ENCODE measurements at places on chromosomes 2 and 18. TPM values are rescaled to one million over a fixed set of nuclear protein-coding genes. Genes with fewer than 3 reads are reported as not detected.

The CHRNA1 gene
- total RNA-seq, result not detected

The CRYBA2 gene
- not detected for total RNA-seq

The ALK gene
- not detected for total RNA-seq

The AQP4 gene
- total RNA-seq, result not detected

The TRAK2 gene
- total RNA-seq, result 26.0 TPM

The NEU4 gene
- not detected for total RNA-seq

The C2orf66 gene
- total RNA-seq, result not detected

GRCh38 chr2:9473985-9474360 is 378 bp upstream of the IAH1 start:
- DNase-seq, result peak; percentile 58

- no peak for DNase-seq
These were observed 321.5 kb upstream of the HNRNPA3 start for GRCh38 chr2:176891105-176891504.

- no peak for DNase-seq
These were observed 233.8 kb downstream of the ICOS start for GRCh38 chr2:204170411-204170810.

DNA sequence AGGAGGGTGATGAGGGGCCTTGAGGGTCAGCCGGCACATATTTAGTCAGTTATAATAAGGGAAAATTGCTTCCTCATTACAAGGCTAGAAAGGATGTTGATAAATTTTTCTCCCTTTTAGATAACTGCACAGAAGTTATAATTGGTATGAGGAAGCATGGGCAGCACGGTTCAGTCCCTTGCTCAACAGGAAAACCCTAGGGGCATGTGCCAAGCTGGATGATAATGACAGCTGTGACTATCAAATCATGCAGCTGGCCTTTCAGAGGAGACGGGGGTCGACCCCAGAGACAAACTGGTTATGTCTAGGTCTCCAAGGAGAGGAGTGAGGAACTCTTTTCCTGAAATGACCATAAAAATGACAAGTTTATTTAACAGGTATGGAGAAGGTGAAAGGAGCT is 448.1 kb upstream of the VRK2 start:
- no peak for DNase-seq

DNA sequence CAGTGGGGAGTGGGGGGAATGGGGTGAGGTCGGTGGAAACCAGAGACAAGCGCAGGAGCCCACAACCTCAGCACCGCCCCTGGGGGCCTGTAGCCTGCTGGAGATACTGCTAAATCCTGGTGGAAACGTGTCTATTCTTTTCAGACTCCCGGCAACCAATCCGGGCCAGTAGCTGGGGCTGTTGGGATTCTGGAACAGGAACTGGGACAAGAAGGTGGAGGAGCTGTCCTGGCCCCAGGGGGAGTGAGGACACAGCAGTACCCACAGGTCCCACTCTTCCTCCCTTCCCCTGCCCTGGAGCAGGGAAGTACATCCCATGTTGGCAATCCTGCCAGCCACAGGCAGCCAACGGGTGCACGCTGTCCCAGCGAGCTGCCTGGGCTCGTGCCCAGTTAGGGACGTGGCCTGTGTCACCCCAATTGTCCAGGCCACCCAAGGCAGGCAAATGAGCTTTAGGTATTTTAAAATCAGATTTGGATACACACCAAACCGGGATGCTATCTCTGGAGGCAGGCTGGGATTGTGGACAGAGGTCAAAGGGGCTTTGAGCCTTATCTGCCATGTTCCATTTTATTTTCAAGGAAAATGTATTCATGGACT is 51.8 kb downstream of the HS1BP3 start:
- peak; percentile 26 for DNase-seq

DNA sequence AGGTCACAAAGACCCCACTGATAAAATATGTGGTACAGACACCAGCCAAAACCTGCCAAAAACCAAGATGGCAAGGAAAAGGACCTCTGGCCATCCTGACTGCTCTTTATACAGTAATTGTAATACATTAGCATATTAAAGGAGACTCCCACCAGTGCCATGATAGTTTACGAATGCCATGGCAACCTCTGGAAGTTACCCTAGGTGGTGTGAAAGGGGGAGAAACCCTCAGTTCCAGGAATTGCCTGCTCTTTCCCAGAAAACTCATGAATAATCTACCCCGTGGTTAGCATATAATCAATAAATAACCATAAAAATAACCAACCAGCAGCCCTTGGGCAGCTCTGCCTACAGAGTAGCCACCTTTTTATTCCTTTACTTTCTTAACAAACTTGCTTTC is 129.8 kb upstream of the EPB41L3 start:
- DNase-seq, result no peak

GRCh38 chr2:6423157-6423556 is 442.6 kb downstream of the CMPK2 start:
- DNase-seq, result no peak

DNA sequence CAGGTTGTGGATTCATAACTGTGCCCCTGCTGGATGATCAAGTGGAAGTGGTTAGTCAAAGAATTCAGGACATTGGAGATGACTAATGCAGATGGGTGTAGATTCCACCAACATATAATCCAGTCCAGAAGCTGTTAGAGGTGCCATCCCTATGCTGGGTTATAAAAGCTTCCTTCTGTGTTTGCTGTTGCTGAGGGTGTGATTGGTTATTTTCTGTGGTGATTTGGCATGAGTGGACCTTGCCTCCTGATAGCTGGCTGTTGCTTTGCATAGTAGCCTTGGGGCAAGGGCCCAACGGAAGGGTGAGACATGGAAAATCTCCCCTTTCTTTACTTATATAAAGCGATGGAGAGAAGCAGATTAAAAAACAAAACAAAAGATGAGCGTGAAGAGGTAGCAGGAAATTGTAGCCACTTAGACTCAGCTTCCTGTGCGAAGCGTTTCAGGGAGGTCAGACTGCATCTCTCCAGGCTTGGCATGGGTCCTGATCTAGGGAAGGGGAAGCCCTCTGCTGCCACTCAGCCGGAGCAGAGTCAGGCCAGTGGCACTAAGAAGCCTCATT is 190.4 kb downstream of the FMNL2 start:
- no peak for DNase-seq

DNA sequence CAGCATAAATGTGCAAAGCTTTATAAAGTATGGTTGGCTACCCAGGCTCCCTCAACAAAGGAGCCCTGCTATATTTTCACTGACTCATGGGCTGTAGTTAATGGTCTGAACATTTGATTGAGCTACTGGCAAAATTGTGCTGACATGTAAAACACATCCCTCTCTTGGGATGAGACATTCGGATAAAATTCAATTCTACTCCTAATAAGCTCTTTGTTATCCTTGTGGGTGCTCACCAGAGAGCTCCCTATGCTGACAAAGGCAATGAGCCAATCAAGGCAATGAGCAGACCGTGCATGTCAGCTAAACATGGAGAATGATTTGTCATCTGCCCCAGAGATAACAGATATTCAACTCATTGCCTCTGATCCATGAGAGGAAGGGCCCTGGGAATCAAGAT is 27.7 kb downstream of the SERPINB8 start:
- DNase-seq, result no peak

GRCh38 chr18:48110797-48111196 is 180.3 kb upstream of the SMAD2 start:
- DNase-seq, result no peak

- DNase-seq, result no peak
These were observed 57.7 kb downstream of the METTL4 start for GRCh38 chr18:2513616-2514015.

GRCh38 chr2:70789304-70790135 is 923 bp downstream of the FIGLA start:
- peak; percentile 64 for DNase-seq

GRCh38 chr18:63707816-63708215 is 5.1 kb downstream of the SERPINB11 start:
- no peak for DNase-seq

DNA sequence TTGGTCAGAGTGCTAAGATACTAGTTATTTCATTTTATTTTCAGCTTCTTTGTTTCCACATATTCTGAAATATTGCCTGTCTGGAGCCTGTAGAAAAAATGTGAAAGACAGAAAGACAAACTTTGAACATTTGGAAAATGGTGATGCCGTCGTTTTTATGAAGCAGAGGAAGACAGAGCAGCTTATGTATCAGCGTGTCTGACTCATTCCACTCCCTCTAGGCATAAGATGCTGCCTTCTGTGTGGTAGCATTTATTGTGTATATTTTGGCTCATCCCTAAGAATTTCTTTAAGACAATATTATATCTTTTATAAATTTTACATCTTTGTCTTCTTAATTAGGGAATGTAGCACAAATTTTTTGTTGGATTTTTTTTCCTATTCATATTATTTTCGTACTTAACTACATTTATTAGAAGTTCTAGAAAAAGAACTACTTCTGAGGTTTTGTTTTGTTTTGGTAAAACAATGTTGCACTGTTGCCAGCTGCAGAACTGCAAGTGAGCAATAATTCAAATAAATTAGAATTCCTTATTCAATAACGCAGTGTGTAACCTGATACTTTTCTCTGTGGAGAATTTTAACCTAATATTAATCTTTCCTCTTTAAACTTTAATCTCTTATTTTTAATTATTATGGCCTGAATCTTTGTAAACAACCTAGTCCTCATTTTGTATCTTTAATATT is 300.4 kb downstream of the ZNF407 start:
- DNase-seq, result no peak

DNA sequence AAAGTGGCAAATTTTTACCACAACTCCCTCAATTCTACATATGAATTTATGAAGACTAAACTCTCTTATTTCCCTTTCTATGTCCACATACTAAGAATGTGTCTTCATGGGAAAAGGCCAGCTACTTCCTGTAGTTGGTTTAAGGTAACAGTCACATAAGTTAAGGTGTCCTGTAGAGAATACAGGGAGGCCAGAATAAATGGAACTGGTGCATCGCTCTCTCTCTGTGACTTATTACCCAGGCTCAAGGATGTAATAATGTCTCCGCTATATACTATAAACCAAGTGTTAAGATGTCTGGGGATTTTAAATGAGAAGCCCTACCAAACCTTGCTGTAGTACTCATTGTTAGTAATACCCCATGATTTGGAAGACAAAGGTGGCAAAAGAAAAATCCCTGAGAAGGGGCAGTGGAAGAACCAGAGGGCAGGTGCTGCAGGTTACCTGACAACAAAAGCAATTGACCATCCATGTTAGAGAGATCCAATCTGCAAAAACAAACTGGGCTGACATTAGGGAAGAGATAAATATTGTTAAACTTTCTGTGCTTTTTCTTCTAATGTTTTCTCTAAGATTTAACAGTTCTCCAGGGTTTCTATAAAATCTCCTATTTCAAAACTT is 372.8 kb downstream of the TMX3 start:
- DNase-seq, result no peak

DNA sequence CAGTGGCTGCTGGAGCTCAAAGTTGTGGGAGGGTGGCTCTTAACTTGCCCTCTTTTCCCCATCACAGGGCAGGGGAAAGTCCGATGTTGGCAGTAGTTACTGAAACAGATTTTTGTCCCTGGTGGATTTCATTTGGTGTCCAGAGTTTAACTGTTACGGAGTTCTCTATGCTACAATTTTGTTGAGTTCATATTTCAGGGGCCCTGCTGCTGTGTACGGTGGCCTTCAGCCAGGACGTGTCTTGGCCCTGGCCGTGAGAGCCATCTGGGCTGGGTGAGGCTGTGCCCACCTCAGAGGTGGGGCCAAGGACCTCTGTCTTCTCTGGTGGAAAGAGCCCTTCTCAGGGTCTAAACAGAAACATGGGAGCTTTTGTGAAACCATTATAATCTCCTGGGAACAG is 67.4 kb downstream of the SH3YL1 start:
- no peak for DNase-seq

- no peak for DNase-seq
These were observed 470.2 kb downstream of the TXNL1 start for GRCh38 chr18:56168049-56168781.

- DNase-seq, result no peak
These were observed 19.8 kb downstream of the LONRF2 start for GRCh38 chr2:100302585-100302892.

- no peak for DNase-seq
These were observed 26.5 kb downstream of the AQP12B start for GRCh38 chr2:240655931-240656886.

GRCh38 chr2:55047677-55048299 is 2.5 kb downstream of the RTN4 start:
- no peak for DNase-seq

GRCh38 chr18:7711495-7711894 is 144.4 kb downstream of the PTPRM start:
- no peak for DNase-seq

Measured in CD8-positive, alpha-beta memory T cell (primary cell).